Activated CD4-positive, CD25-positive, alpha-beta regulatory T cell (primary cell): ENCODE measurements at places on chromosomes 1 and 21.
A peak's percentile ranks its signal among the peaks of the same experiment; 100 is the strongest.

GRCh38 chr1:156876281-156876680, 15.6 kb downstream of the NTRK1 start:
- DNase-seq: no peak

- DNase-seq: no peak
Observed at GRCh38 chr1:162212713-162213112, 143.2 kb downstream of the NOS1AP start.

DNA sequence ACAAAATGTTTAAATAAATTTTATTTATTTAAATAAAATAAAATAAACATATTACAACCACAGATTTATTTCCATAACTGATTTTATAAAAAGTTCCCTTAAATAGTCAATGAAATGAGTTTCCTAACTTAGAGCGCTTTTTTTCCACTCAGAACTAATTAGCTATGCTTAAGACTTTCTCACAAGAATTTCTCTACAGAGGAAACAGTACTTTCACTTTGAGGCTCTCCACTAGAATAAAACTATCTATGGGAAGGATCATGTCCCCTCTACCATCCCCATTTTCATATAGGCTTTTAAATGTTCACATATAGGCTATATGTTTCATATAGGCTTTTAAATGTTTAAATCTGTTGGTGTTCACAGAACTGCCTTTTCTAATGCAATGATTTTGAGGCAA, 40.0 kb upstream of the DPH5 start:
- no peak for DNase-seq

GRCh38 chr1:204145033-204145504, 6.8 kb downstream of the ETNK2 start:
- no peak for DNase-seq

GRCh38 chr1:112322018-112322417, 74.0 kb upstream of the CTTNBP2NL start:
- DNase-seq: no peak

DNA sequence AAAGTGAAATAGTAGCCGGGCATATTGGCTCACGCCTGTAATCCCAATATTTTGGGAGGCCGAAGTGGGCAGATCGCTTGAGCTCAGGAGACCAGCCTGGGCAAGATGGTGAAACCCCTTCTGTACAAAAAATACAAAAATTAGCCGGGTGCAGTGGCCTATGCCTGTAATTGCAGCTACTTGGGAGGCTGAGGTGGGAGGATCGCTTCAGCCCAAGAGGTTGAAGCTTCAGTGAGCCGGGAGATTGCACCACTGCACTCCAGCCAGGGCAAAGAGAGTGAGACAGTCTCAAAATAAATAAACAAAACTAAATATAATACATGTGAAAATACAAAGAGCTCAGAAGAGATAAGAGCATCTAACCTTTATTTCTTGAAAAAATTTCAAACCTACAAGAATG, 2.3 kb upstream of the MSTO1 start:
- DNase-seq: no peak

GRCh38 chr1:168623831-168624230, 47.4 kb downstream of the XCL1 start:
- DNase-seq: no peak

DNA sequence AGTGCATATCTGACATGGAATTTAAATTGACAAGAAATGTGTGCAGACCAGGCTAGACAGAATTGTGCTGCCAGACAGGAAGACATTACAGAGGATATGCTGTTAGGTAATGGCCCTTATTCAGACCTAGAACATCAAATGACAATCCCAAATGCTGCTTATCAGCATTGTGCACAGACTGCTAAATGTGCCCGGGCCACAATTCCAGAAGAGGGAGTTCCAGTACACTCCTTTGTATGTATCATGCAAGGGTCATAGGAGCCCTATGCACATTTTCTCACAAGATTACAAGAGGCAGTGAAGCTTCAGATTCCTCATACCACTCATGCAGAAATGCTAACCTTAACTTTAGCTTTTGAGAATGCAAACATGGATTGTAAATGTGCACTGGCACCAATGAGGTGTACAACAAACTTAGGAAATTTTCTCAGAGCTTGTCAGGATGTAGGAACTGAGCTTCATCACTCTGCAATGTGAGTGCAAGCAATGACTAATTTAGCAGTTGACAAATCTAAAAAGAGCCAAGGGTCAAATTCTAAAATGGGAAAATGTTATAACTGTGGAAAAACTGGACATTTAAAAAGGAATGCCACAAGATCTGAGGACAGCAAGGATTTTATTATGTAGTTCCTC, 273.5 kb downstream of the COL11A1 start:
- no peak for DNase-seq

- no peak for DNase-seq
Observed at GRCh38 chr1:221543529-221544120, 198.3 kb downstream of the DUSP10 start.

- DNase-seq: no peak
Observed at GRCh38 chr1:165960881-165961280, 133.5 kb downstream of the UCK2 start.

- DNase-seq: no peak
Observed at GRCh38 chr1:90722874-90723589, 5.9 kb upstream of the BARHL2 start.

DNA sequence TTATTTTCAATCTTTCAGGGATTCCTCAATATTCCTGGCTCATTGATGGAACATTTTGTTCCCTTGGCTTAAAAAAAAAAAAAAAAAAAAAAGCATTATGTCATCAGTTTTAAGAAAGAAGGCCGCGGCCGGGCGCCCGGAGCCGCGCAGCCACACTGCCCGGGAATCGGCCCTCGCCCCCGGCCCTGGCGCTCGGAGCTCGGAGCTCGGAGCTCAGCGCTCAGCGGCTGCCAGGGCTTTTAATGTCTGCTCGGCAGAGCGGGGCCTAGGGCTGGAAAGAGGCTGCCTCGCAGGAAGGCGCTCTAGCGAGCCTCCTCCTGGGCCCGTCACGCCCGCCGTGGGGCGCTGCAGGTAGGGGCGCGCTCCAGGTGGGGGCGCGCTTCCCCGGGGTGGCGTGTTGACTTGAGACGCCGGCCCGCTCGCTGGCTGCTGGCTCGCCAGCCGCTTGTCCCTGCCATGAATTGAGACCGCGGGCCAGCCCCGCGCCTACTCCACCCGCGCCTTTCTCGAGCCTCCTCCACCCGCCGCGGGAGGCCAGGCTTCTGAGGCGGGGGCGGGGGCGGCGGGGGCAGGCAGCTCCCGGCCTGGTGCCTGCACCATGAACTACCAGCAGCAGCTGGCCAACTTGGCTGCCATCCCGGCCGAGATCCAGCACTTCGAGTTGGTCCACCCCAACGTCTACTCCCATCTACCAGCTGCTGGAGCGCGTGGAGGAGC, 5.4 kb upstream of the TDRD5 start:
- no peak for DNase-seq

- DNase-seq: no peak
Observed at GRCh38 chr1:159352436-159352835, 50.3 kb downstream of the FCER1A start.

- no peak for DNase-seq
Observed at GRCh38 chr1:170510163-170510562, 21.8 kb upstream of the GORAB start.

GRCh38 chr21:32613436-32614043, 1.4 kb upstream of the CFAP298 start:
- no peak for DNase-seq

- DNase-seq: no peak
Observed at GRCh38 chr1:59151387-59151761, 145.5 kb upstream of the FGGY start.

DNA sequence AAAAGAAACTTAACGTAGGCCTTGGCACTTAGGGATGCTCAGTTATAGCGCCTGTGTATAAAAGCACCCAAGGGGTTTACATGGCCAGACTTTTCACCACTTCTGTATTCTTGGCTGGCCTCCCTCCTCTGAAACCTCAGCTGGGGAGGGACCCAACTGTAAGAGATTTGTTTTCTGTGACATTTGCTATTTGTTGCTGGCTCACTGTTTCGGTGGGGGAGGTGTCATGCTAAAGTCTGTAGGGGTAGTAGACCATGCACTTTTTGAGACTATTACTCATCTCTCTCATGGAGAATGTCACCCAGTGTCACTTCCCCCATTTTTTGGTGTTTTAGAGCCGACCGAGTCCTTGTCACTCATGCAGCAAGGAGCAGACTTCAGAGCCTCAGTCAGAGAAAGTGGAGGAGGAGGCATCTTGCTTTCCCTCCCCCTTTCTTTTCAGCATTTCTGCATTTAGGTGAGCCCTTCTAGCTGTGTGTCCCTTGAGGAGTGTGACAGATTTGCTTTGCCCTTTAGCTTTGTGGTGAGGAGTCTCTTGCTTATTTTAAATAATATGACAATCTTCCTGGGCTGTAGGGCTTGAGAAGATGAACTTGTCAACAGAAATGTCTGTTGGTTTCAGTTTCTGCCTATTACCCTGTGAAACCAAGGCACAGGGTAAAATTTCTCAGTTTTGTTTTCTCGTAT, 160.1 kb downstream of the FASLG start:
- DNase-seq: no peak

GRCh38 chr1:206839006-206839560, 26.3 kb upstream of the IL20 start:
- DNase-seq: no peak

DNA sequence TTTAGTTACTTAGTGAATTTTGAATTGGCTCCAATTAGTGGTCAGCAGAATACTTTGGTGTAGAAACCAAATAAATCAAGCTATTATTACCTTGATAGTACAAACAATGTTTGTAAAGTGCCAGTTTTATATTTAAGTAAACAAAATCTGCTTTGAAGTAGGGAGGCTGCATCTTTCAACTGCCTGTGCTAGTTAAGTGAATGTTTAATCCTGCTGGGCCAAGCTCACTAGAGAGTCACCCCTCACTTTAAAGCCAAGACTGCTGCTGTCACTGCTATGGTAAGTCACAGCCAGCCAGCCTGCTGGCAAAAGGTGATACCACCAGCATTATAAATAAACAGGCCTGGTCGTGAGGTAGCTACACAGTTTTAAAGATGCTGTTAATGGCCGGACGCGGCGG, 10.3 kb upstream of the CFAP126 start:
- no peak for DNase-seq

DNA sequence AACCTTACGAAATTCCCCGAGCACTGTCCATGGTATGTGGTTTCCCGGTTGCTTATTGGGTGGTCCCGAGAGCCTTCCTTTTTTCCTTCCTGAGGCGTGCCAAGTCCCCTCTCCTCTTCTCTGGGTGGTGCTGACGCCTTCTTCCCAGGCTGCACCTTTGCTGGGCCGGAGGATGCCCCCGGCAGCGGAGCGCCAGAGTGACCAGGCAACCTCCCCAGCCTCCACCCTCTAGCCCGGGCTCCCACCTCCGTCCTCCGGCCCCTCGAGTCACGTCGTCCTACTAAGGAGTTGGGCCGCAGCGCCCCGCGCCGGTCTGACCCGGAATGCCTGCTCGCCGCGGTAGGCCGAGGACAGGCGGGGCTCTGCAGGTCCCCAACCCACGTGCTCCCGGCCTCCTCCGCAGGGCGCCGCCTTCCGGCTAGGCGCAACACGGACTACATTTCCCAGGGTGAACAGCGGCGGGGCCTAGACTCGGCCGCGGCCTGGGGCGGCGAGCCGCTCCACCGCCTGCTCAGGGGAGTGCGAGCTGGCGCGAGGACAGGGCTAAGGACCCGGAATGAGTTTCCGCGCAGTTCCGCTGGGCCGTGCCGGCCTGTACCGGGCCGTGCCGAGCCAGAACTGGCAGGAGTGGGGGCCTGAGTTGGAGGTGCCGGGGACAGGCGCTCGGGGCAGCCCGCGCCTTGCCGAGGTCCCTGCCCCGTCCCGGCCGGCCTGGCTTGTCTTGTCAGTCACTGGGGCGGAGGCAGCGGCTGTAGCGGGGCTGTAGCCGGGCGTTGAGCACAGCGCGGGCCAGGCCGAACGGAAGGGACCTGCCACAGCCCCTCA, at the start of gene IPO13:
Gene IPO13 (plus strand): TSS at position 715 of the 825 bp plus-strand sequence. CDS start 651 bp downstream, outside the sequence.
- peak; percentile 92 for DNase-seq

DNA sequence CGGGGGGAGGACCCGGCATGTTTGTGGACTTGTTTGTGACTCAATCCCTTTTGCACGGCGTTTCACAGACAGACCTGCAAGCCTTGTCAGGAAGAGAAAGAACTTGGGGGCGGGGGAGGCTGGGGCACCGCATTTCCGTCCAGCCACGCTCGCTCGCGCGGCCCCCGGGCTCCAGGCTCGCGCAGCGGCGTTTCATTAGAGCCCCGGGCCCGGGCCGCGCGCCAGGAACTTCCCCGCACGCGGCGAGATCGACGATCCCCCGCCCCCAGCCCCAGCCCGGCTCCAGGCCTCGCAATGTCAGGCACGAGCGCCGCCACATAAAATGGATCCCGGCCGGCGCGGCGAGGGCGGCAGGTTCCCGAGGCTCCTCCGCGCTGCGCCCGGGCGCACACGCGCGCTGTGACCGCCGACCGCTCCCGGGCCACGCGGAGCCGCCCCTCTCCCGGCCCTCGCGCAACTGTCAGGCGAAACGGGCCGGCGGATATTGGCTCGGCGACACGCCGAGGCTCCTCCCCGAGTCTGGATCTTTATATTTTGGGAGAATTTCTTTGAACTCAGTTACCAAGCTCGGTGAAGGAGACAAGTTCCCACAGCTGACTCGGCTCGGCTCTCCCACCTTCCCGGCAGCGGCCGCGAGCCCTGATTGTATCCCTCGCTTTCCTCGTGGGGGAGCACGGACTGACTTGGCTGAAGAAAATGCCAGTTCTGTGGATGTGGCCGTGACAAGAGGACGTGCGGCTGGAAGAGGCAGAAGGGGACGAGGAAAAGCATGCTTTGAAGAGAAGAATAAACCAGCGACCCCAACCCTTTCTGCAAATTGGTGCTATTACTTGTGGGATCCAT, at the start of gene KIF26B:
Gene KIF26B (plus strand): TSS at position 557 of the 843 bp plus-strand sequence. CDS start 440 bp downstream, outside the sequence.
- no peak for DNase-seq

DNA sequence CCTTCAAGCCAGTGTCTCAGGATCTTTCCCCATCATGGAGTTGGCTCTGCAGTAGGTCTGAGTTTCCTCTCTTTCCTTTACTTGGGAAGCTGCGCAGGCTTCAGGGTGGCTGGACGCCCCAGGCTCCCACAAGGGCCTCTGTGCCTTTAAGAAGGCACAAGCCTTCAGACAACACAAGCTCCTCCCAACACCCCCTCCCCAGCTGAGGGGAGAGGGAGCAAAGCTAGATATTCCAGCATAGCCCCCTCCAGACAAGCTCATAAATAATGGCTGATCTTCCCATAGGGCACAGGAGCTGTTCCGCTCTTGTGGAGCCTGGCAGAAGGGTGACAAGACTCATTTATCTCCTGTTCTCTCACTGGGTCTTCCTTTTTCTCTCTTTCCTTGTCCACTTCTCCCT, 27.9 kb upstream of the ATP2B4 start:
- no peak for DNase-seq
